ENCODE measurements at places on chromosomes 12 and 14. TPM values are rescaled to one million over a fixed set of nuclear protein-coding genes. Genes with fewer than 3 reads are reported as not detected.
A peak's percentile ranks its signal among the peaks of the same experiment; 100 is the strongest.

NCOR2 gene
- total RNA-seq: 25.1 TPM

KLRD1 gene
- 0.04 TPM for total RNA-seq

GPD1 gene
- not detected for total RNA-seq

AREL1 gene
- total RNA-seq: 20.0 TPM

PPP1R1A gene
- total RNA-seq: 23.8 TPM

GIT2 gene
- total RNA-seq: 22.7 TPM

AICDA gene
- total RNA-seq: not detected

SPTB gene
- 0.22 TPM for total RNA-seq

SLC17A8 gene
- total RNA-seq: not detected

- no peak for DNase-seq
These were observed 13.3 kb downstream of the IL22 start for GRCh38 chr12:68240079-68240478.

GRCh38 chr12:15863984-15864383 lies 18.2 kb upstream of the STRAP start:
- no peak for DNase-seq

DNA sequence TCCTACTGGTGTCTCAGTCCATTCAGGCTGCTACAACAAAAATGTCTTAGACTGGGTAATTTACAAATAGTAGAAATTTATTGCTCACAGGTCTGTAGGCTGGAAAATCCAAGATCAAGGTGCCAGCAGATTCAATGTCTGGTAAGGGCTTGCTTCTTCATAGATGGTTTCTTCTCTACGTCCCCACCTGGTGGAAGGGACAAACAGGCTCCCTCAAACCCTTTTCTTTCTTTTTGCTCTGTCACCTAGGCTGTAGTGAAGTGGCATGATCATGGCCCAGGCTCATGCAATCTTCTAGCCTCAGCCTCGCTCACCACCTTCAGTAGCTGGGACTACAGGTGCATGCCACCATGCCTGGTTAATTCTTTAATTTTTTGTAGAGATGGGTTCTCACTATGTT lies 106.8 kb upstream of the RPH3A start:
- peak; percentile 37 for DNase-seq

- DNase-seq: no peak
These were observed 25.2 kb downstream of the TMEM30B start for GRCh38 chr14:61255968-61256367.

- DNase-seq: peak; percentile 11
These were observed 8.5 kb downstream of the PLEKHD1 start for GRCh38 chr14:69493038-69493437.

DNA sequence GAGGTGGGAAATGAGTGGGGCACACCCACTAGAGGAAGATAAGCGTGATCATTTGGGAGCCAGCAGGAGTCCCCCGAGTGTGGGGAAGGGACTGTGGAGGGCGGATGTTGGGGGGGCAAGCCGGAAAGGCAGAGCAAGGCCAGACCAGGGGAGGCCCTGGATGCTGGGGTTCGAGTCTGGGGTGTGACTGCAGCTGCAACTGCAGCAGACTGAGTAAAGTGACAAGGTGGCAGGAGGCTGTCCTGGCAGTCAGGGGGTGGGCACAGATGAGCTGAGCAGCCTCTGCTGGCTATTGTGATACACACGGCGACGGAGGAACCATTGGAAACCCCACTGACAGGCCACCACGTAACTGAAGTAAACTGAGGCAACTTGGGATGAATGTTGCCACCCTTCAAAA lies 110.2 kb downstream of the LGMN start:
- peak; percentile 19 for DNase-seq

DNA sequence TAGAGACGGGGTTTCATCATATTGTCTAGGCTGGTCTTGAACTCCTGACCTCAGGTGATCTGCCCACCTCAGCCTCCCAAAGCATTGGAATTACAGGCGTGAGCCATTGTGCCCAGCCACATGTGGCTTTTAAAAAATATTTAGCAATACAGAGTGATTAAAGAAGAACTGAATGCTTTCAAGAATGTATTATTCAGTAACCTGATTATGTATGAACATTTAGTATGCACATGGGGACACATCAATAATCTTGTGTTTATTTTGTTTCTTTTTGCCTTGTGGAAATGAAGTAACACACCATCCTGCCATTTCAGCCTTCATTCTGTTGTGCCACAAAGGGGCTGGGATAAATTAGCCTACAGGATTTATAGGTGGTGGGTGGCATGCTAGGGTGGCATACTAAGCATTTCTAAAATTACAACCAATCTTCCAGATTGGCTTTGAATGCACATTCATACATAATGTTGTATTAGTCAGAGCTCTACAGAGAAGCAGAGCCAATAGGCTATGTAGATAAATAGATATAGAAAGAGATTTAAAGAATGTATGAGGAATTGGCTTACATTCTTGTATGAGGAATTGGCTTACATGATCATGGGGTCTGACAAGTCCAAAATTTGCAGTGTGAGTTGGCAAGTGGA lies 25.5 kb upstream of the TXNRD1 start:
- DNase-seq: no peak

DNA sequence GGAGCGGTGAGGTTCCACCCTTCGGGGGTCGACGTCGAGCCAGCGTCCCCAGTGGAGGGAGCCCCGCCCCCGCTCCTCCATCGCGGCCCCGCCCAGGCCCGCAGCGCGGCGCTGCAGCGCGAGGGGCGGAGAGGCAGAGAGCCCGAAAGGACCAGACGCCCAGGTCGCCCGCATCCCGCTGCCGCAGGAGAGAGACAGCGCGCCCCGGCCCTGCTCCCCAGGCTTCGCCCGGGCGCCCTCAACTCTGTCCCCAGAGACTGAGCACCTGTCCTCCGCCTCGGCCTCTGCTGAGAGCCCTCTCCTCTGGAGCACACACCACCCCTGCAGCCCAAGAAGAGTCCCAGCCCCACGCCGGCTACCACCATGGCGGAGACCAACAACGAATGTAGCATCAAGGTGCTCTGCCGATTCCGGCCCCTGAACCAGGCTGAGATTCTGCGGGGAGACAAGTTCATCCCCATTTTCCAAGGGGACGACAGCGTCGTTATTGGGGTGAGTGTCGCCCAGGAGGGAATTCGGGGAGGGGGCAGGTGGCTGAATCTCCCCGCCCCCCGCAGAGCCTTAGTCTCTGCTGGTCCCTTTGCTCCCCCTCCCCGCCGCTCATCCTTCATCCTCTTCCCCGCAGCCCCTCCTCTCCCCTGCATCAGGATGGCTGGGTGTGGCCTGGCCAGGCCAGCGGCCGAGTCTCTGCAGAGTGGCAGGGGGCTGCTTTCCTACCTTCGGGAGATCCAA lies at the start of gene KIF5A:
Gene KIF5A (plus strand): TSS at position 136 of the 732 bp plus-strand sequence. CDS start 228 bp downstream, at position 364.
- peak; percentile 97 for DNase-seq

DNA sequence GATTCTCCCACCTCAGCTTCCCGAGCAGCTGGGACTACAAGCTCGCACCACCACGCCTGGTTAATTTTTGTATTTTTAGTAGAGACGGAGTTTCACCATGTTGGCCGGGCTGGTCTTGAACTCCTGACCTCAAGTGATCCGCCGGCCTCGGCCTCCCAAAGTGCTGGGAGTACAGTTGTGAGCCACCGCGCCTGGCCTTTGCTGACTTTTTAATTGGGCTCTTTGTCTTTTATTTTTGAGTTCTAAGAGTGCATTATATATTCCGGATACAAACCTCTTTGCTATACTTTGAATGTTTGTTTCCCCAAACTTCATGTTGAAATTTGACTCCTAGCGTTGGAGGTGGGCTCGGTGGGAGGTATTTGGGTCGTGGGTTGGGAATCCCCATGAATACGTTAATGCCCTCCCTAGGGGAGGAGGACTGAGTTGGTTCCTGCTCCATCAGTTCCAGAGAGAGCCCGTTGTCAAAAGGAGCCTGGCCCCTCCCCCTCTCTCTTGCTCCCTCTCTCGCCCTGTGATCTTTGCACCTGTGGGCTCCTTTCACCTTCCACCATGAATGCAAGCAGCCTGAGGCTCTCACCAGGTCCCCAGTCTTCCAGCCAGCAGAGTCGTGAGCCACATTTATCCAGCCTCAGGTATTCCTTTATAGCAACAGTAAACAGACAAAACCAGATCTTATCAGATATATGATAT lies 103.2 kb upstream of the EVL start:
- peak; percentile 85 for DNase-seq

DNA sequence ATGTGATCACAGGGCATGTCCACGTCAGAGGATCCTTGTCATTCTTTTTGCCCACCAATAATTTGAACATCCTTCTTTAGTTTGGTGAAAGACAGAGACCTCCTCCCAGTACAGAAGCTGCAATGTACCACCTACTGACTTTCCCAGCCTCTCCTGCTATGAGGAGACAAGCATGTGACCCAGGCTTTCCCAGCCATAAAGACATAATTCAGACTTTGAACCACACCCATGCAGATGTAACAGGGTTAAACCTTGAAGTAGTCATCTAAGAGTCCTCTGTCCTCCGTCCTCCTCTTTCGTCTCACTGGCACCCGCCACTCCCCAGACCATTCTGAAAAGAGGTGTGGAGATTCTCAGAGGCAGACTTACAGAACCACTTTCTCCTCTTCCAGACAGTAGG lies 120.8 kb downstream of the KCNK10 start:
- DNase-seq: no peak

DNA sequence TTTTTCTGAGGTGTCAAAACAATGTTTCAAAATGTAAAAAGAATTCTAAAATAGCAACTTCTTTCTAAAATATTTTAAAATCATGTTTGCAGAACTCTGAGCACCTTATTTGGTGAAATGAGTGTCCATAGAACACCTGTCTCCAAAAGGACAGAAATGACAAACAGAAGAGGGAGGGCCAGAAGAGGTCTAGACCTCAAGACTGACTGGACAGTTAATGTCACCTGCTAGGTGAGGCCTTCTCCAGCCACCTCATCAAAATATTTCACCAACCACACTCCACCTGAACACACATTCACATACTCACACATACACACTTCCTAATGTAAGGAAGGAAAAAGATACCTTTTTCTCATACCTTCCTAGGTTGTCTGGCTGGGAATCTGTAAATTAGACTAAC lies 147.8 kb upstream of the PLEKHA5 start:
- no peak for DNase-seq

DNA sequence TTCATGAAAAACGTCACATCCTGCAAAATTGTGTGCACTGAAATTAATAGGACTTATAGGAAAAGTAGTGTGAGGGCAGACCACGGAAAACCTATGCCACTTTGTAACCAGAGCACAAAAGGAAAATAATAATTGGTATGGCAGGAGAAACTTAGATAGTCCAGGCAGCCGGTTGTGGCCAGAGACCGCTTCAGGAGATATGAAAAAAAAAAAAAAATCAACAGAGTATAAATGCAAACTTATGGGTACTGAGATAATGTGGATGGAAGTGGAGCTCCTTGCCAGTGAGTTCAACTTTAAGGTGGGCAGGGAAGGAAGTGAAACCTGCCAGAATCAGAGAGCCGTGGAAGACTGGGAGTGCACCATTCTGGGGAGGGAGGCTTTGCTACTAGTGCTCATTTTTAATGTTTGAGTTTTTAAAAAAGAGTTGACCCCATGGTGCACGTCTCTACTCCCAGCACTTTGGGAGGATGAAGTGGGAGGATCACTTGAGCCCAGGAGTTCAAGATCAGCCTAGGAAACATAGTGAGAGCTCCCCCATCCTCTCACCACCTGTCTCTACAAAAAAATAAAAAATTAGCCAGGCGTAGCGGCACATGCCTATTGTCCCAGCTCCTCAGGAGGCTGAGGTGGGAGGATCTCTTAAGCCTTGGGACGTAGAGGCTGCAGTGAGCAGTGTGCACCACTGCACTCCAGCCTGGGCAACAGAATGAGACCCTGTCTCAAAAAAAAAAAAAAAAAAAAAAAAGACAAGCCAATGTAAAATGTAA lies 34.3 kb upstream of the METAP2 start:
- DNase-seq: no peak

DNA sequence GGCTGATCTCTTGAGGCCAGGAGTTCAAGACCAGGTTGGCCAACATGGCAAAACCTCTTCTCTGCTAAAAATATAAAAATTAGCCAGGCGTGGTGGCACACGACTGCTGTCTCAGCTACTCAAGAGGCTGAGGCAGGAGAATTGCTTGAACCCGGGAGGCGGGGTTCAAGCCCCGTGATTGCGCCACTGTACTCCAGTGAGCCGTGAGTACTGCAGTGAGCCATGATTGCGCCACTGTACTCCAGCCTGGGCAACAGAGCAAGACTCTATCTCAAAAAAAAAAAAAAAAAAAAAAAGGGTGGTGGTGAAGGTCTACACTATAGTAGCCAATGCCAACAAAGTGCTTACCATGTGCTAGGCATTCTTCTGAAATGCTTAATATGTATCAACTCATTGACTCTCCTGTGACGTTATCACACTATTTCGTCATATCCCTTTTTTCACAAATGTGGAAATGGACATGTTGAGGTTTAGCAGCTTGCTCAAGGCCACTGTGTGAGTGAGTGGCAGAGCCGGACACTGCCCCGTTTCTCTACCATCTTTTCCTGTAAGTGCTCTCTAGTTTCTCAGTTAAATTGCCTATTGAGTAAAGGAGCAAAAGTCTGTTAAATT lies 59.6 kb downstream of the GNS start:
- DNase-seq: no peak

DNA sequence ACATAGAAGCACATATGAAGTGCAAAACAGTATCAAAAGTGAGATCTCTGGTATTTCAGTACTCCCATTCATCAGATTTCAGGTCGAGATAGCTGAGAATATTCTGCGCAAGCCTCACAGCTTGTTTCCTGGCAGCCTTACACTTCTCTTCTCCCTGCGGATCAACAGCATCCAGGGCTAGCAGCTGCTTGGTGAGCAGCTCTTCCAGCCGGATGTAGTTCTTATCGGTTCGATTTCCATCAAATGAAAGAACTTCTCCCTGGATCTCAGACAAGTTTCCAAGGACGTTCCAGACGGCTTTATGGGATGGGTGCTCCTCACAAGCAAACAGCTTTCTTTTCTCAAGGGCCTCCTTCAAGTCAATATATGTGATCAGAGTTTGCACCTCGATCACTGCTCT lies 2.7 kb downstream of the BAG5 start:
- DNase-seq: no peak

DNA sequence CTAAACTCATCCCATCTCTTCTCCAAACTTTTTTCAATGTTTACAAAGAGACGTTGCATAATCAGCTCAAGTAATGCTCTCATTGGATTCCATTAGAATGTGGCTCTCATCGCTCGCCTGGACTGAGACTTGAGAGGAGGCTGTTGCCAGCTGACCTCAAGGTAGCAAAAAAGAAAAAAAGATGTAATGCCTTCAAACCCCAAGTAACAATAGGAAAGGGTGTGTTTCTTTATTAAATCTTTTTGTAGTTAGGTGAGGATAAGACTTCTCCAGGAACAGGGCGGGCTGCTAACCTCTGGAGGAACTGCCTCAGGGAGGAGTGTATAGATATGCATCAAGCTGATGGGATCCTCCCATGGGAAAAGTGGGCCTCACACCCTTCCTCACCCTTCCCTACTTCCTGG lies 956 bp upstream of the PTHLH start:
- peak; percentile 21 for DNase-seq

GRCh38 chr12:78612190-78612589 lies 252.4 kb upstream of the SYT1 start:
- DNase-seq: no peak

GRCh38 chr12:93483151-93483807 lies 16.0 kb downstream of the MRPL42 start:
- DNase-seq: no peak
